ENCODE measurements at places on chromosomes 12 and 14. TPM values are rescaled to one million over a fixed set of nuclear protein-coding genes. Genes with fewer than 3 reads are reported as not detected.

NOS1 gene
- 0.19 TPM for total RNA-seq

FAM90A1 gene
- total RNA-seq: not detected

PPP1R12A gene
- total RNA-seq: 38.8 TPM

KCNK13 gene
- 4.7 TPM for total RNA-seq

SPRYD3 gene
- 37.8 TPM for total RNA-seq

MAP3K9 gene
- total RNA-seq: 1.4 TPM

TAS2R19 gene
- total RNA-seq: 0.51 TPM

TDRD9 gene
- total RNA-seq: 2.7 TPM

TROAP gene
- 0.67 TPM for total RNA-seq

LBHD2 gene
- total RNA-seq: not detected

PHLDA1 gene
- total RNA-seq: 6.6 TPM

NPFF gene
- not detected for total RNA-seq

DUSP16 gene
- 12.5 TPM for total RNA-seq

HOXC9 gene
- not detected for total RNA-seq

SIX1 gene
- total RNA-seq: not detected

FOXG1 gene
- not detected for total RNA-seq

RHNO1 gene
- total RNA-seq: 3.3 TPM

PPP1R1A gene
- 192 TPM for total RNA-seq

CLEC1B gene
- total RNA-seq: not detected

TAS2R20 gene
- total RNA-seq: 0.43 TPM

SYNDIG1L gene
- not detected for total RNA-seq

RNASE7 gene
- not detected for total RNA-seq

DDX55 gene
- 4.0 TPM for total RNA-seq
